ENCODE measurements at places on chromosomes 5 and 9.

DNA sequence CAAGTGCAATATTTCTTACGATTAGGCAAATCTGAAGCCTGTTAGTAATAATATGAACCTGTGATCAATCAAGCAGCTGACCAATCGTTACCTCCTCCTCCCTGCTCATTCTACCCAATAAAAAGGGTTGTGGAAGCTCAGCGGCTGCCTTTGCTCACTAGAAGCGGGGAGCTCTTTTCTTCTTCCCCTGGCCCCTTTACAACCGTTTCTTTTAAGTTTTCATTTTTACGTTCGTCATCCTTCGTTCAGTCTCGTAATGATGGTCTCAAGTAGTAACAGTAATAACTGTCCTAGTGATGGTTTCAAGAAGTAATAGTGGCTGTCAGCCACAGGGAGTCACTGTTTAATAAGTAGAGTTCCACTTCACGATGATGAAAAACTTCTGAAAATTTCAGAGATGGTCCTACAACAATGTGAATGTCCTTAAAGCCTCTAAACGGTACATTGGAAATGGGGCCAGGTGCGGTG, 6.2 kb downstream of the UGT3A2 start:
- DNase-seq = no peak

- DNase-seq = no peak
Measured at GRCh38 chr9:137176302-137177182, 4.7 kb upstream of the TMEM210 start.

GRCh38 chr5:1227667-1228066, 2.5 kb downstream of the SLC6A18 start:
- no peak for DNase-seq

GRCh38 chr5:15844253-15844652, 335.3 kb downstream of the MARCHF11 start:
- no peak for DNase-seq

- no peak for DNase-seq
Measured at GRCh38 chr5:82296929-82297328, 18.8 kb upstream of the RPS23 start.

DNA sequence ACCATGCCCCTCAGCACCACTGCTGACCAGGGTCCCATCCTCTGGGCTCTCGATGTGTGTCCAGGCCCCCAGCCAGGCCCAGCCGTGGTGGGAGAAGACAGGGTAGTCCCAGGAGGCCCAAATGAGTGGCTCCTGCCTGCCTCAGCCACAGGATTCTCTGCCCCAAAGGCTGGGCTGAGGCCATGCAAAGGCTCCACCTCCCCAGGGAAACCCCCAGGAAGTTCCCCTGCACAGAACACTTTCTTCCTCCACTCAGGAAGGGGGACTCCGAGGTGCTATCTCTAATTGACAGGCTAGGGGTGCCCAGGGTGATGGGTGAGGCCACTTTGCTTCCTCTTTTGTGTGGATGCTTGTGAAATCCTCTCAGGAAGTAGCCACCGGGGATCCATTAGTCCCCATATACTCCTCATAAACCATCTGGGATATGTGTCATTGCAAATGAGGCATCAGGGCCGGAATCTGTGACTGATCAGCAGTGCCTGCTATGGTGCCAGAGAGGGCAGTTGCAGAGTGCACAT, 23.1 kb upstream of the TDRD7 start:
- no peak for DNase-seq

DNA sequence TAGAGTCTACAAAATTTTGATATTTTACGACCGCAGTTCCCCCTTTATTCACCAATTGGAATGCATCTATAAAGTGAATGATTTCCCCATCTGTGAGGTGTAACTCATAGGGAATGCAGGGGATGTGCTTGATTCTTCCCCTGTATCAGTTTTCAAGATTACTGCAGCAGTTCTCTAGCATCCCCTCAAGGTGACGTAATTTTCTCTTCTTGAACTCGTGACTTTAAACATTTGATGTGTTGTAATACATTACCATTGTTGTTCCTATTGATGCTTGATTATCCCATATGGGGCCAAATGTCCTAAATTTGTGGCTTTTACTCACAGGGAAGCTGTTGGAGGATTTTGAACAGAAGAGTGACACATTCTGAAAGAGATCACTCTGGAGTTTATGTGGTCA, 240.2 kb downstream of the CD180 start:
- no peak for DNase-seq

GRCh38 chr9:124019771-124020519, 8.4 kb downstream of the LHX2 start:
- DNase-seq = no peak

DNA sequence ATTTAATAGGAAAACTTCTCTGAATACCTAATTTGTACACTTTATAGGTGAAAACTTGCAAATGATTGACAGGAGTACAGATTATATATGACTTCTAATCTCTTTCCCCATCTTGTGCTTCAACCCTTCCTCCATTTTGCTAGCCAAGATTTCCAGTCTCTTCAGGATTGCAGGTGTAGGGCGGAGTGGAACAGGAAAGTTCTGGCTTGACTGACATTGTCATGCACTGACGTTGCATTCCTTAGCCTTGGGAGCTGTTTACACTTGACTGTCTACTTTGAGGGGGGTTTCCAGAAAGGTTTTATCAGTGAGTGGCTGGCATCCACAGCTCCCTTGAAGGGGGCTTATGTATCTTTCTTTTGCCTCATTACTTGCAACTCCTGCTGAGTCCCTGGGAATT, 34.1 kb upstream of the GRIA1 start:
- DNase-seq = no peak

GRCh38 chr5:107468276-107468675, 202.5 kb downstream of the EFNA5 start:
- DNase-seq = no peak

DNA sequence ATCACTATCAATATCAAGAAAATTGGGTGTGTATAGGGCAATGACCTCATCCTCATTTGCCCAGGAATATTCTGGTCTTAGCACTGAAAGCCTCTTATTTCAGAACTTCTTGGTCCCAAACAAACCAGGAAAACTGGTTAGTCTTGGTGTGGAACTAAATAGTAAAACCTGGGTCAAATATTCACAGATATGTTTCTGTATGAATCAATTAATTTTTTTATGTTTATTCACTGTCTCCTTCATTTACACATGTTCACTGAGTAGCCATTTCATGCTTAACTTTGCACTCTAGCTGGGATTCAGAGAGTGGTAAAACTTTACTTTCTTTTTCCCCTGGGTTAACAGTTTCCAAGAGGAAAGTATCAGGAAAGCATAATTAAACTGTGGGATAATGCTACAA, 113.7 kb upstream of the PAPPA start:
- no peak for DNase-seq

GRCh38 chr5:169648725-169649310, 11.7 kb downstream of the DOCK2 start:
- DNase-seq = no peak

GRCh38 chr5:148956477-148957385, 106.1 kb downstream of the SH3TC2 start:
- no peak for DNase-seq

DNA sequence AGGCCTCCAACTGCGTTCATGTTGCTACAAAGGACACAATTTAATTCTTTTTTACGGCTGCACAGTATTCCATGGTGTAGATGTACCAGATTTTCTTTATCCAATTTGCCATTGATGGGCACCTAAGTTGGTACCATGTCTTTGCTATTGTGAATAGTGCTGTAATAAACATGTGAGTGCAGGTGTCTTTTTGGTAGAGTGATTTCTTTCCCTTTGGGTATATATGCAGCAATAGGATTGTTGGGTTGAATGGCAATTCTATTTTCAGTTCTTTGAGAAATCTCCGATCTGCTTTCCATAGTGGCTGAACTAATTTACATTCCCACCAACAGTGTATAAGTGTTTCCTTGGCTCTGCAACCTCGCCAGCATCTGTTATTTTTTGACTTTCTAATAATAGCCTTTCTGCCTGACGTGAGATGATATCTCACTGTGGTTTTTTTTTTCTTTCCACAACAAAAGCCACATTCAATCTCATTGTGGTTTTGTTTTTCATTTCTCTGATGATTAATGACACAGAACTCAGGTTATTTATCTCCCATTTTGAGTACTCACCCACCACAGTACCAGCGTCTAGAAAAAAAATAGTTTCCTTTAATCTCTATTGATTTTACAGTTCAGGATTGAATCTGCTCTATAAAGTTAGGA, 21.9 kb downstream of the ARRDC3 start:
- no peak for DNase-seq

- DNase-seq = no peak
Measured at GRCh38 chr5:94901191-94901979, 282.9 kb downstream of the SLF1 start.

DNA sequence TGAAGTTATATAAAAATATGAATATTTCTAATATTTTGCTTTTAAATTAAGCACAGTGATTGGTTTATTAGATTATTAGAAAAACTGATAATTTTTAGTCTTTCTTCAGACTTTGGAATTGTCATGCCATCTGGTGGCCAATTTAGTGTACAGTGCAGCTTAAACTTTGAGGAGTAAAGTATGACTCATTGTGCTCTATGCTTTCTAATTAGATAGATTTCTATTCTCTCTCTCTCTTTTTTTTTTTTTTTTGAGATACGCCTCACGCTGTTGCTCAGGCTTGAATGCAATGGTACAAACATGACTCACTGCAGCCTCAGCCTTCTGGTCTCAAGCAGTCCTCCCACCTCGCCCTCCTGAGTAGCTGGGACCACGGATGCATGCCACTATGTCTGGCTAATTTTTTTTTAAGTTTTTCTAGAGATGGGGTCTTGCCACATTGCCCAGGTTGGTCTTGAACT, 42.1 kb upstream of the GPR21 start:
- no peak for DNase-seq

GRCh38 chr9:3962496-3962895, 337.4 kb downstream of the GLIS3 start:
- DNase-seq = no peak

DNA sequence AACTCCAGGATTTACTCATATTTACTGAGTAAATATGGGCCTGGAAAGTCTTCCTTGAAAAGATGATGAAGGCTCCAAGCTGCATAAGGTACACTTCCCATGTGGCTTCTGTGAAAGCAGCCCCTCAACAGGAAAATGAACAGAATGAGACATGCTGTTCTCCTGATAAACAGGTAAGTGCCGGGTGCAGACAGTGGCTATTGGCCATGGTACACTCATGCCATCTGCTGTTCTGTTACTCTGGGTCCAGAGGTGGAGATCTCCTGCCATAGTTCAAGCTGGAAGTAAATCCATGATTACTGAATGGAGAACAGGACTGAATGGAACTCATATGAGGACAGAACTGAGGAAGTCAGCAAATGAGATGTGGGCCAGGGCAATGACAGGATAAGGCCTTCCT, 103.6 kb downstream of the SLIT3 start:
- no peak for DNase-seq

- no peak for DNase-seq
Measured at GRCh38 chr9:93172666-93173364, 11.1 kb upstream of the WNK2 start.

- DNase-seq = no peak
Measured at GRCh38 chr9:126307322-126308061, 19.1 kb upstream of the MVB12B start.

GRCh38 chr5:26482076-26482809, 556.1 kb downstream of the CDH9 start:
- no peak for DNase-seq

GRCh38 chr5:8081179-8081578, 212.2 kb downstream of the MTRR start:
- DNase-seq = no peak

DNA sequence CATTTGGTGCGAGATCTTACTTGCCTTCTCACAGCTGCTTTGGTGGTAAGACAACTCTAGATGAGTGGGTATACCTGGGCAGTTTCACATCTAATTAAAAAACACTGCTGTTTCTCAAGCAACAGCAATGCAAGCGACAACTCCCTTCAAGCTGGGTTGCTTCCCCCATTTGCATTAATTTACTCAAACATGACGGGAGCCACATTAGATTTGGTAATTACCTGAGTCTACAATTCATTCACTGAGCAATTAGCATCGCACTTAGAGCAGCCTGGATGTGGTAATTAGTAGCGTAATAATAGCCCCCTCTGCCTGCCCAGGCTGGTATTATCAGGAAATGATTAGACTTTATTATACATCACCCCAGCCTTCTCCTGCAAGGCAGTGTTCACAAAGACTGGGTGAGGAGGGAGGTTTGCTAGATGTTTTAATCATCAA, 73.4 kb downstream of the FBXO38 start:
- no peak for DNase-seq

DNA sequence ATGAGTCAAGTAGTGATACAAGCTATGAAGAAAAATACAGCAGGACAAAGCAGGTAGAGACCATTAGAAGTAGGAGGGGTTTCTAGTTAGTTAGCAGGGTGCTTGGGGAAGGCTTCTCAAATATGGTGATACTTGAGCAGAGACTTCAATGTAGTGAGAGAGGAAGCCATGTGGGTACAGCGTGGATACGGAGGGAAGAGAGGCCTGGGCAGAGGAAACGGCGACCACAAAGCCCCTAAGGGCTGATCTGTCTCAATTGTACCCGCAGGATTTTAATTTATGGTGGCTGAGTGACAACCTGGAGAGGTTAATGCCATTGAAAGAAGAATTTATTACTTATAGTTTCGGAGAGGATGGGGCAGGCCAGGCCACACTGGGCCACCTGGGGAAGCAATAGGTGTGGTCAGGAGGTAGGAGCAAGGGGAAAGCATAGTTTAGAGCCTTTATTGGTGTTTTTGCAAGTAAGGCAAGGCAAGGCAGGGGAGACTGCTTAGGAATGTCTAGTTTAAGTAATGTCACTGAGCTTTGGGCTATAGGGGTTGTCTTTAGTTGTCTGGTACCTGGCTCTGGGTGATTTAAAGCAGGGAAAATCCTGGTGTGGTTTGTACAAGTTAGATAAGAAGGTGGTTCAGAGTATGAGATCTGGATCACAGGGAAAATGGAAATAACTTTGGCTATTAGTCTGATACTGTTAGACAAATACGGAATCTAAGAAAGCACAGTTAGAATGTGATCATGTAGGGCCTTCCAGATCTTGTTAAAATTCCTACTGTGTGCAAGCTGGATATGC, 42.6 kb downstream of the GCNT4 start:
- DNase-seq = no peak
